ENCODE measurements at places on chromosomes 5 and 9.

GRCh38 chr5:132667761-132668705 lies 5.8 kb upstream of the IL4 start:
- DNase-seq = no peak

GRCh38 chr9:116435706-116436105 lies 251.4 kb upstream of the TRIM32 start:
- DNase-seq = no peak

GRCh38 chr5:159240301-159240870 lies 22.7 kb upstream of the UBLCP1 start:
- no peak for DNase-seq

- peak; percentile 35 for DNase-seq
Measured at GRCh38 chr9:113876151-113876992, at the start of gene ZNF618. Gene ZNF618, plus strand, starts transcription at chr9:113876309. Its CDS starts 72 bp downstream, at chr9:113876381.

GRCh38 chr9:117437283-117437682 lies 22.4 kb upstream of the ASTN2 start:
- no peak for DNase-seq

- DNase-seq = no peak
Measured at GRCh38 chr5:81750308-81751008, 439 bp downstream of the SSBP2 start.

GRCh38 chr9:92528522-92528849 lies 7.3 kb downstream of the ECM2 start:
- no peak for DNase-seq

GRCh38 chr9:72394066-72394465 lies 29.1 kb upstream of the ZFAND5 start:
- no peak for DNase-seq

DNA sequence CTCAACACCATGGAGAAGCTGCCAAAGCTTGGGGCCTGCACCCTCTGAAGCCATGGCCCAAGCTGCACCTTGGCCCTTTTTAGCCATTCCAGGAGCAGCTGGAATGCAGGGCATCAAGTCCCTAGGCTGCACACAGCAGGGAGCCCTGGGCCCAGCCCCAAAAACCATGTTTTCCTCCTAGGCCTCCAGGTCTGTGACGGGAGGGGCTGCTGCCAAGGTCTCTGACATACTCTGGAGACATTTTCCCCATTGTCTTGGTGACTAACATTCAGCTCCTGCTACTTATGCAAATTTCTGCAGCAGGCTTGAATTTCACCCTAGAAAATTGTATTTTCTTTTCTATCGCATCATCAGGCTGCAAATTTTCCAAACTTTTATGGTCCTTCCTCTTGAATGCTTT lies 64.6 kb downstream of the ELOVL7 start:
- DNase-seq = no peak

GRCh38 chr9:72441848-72442607 lies 77.0 kb upstream of the ZFAND5 start:
- DNase-seq = no peak

DNA sequence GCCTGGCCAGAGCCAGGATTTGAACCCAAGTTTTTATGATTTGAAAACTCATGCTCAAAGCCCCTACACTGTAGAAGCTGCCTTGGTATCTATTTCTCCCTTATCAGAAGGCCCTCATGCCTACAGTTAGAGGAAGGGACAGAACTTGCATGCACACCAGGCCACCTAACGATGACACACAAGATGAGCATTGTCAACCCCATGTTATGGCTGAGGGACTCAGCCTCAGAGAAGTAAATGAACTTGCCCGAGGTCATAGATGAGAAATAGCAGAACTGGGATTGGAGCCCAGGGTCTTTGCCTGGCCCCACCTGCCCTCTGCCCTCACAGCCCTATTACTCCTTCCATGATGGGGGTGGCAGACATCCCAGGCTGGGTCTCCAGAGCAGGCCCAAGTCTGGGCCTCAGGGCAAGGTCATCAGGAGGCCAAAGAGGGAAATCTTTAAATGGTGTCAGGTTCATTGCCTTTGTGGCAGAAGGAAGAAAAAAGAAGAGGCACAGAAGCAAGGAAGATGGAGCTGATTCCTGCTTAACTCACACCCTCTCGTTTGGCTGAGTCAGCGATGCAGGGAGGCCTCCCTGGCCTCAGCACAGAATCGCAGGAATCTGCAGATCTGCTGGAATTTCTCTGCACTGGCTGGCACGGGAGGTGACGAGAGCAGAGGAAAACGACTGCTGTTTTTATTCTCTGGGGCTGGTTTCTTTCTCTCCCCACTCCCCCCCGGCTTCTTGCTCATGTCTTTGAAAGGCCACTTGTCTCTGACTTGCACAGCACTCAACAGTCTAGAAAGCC lies 20.6 kb upstream of the CRB2 start:
- DNase-seq = no peak

- no peak for DNase-seq
Measured at GRCh38 chr9:118954857-118955256, 414.4 kb downstream of the BRINP1 start.

GRCh38 chr5:66987949-66988838 lies 208.4 kb downstream of the CD180 start:
- no peak for DNase-seq

GRCh38 chr5:123170816-123171215 lies 81.8 kb downstream of the PRDM6 start:
- no peak for DNase-seq

DNA sequence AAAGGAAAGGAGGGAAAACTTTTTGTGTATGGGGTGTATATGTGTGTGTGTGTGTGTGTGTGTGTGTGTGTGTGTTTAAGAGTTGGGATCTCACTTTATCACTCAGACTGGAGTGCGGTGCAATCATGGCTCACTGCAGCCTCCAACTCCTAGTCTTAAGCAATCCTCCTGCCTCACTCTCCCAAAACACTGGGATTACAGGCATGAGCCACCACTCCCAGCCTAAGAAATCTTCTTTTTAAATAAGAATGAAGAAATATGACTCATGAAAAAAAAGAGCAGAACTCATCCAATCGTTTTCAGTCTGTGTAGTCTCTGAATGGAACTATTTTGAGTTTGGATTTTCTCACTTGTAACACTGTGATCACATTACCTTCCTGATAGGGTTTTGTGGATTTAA lies 601.5 kb downstream of the ACTL7B start:
- no peak for DNase-seq

GRCh38 chr9:137176302-137177182 lies 4.7 kb upstream of the TMEM210 start:
- no peak for DNase-seq

DNA sequence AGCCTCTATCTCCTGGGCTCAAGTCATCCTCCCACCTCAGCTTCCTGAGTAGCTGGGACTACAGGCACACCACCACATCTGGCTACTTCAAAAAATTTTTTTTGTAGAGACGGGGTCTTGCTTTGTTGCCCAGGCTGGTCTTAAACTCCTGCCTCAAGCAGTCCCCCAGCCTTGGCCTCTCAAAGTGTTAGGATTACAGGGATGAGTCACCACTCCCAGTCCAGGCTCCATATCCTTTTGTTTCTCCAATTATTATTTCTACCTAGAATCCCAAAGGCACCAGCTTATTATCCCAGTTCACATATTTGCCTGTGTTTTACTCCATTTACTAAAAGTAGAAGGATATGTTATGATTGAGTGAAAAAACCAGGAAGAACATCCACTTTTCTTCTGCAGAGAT lies 84.9 kb downstream of the TEK start:
- no peak for DNase-seq

DNA sequence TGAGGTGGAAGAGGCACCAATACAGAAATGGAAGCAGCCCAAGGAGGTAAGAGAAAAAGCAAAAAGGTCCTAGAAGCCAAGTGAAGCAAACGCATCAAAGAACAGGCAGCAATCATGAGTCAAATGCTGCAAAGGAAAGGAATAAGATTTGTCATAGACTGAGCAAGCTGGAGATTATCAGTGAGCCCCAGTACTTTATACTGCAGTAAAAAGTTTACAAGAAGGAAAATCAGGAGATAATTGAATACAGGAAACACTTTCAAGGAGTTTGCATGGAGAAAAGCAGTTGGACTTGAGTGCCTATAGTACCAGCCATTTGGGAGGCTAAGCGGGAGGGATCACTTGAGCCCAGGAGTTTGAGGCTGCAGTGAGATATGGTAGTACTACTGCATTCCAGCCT lies 7.2 kb upstream of the HAVCR1 start:
- DNase-seq = no peak

GRCh38 chr5:54769746-54770145 lies 215.6 kb downstream of the ESM1 start:
- no peak for DNase-seq

DNA sequence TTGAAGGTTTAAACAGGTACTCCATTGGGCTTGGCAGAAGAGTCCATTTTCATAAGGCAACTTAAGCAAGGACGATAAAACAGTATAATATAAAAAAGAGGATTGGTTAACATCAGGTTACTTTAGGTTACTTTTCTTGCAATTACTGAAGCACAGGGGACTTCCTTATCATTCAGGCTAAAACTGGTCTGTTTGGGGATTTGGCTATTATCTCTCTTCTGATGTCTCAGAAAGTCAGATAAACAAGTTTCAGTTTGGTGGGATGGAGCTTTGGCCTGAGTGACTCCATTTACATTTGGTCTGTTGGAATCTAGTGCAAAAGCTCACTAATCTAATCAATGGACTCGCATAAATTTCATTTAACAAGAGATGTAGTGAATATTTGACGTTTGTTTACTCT lies 8.0 kb downstream of the GAPT start:
- no peak for DNase-seq

DNA sequence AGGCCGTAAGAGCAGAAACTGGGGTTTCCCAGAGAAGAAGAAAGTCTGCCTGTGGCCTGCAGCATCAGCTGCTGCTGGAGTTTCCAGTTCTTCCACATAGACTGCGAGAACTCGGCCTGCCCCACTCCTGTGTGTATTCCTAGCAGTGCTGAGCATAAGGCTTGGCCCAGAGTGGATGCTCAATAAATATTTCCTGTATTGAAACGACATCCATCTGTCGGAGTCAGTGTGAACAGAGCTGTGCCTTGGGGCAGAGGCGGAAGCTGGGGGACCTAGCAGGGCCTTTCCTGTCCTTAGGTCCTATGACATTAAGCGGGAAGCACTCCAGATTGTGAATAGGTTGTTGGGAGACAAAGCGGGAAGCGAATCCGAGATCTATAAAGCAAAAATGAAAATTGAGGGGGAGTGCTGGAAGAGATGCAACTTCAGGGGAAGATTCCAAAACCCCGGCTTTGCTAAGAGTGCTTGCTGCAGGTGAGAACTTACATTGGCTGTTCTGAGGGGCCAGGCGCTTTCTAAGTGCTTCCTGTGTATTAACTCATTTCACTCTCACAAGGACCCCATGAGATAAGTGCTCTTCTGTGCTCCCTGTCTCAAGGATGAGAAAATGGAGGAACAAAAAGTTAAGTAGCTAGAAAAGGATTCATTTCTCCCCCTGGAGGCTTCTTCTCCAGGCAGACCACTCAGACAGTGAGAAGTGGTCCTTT lies 76.1 kb upstream of the CXCL14 start:
- no peak for DNase-seq

DNA sequence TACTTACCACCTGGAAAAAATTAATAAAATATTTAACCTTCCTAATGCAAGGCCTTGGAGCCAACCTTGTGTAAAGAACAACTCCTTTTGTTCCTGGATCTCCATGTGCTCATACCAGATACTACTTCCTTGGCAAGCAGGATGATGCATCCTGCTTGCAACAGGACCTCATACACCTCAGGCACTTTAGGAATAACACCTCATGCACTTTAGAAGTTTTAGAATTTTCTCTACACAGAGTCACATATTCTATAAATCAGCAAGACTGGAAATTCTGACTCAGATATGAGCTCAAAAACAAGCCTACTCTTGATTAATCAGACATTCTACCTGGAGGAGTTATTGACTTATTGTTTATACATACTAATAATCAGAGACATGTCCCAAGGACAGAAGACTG lies 209.6 kb upstream of the CDH10 start:
- DNase-seq = no peak

- no peak for DNase-seq
Measured at GRCh38 chr5:6847870-6848269, 134.6 kb downstream of the TENT4A start.

- no peak for DNase-seq
Measured at GRCh38 chr9:134730761-134731496, 89.3 kb downstream of the COL5A1 start.

DNA sequence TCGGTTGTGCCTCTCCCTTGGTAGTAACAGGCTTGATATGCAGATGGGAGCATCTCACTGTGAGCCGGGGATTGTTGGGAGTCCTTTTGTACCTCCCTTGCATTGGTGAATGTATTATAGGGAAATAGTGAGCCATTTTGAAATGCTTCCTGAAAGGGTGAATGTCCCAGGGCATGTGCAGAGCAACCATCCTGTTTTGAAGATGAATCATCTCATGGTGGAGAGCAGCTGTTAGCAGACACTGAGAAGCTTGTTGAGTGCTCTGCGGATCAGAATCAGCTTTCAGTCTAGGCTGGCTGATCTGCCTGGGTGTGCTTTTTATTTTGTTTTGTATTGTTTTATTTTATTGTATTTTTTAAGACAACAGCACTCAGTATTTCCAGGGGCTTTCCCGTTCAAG lies 29.7 kb downstream of the SLC36A1 start:
- DNase-seq = no peak

DNA sequence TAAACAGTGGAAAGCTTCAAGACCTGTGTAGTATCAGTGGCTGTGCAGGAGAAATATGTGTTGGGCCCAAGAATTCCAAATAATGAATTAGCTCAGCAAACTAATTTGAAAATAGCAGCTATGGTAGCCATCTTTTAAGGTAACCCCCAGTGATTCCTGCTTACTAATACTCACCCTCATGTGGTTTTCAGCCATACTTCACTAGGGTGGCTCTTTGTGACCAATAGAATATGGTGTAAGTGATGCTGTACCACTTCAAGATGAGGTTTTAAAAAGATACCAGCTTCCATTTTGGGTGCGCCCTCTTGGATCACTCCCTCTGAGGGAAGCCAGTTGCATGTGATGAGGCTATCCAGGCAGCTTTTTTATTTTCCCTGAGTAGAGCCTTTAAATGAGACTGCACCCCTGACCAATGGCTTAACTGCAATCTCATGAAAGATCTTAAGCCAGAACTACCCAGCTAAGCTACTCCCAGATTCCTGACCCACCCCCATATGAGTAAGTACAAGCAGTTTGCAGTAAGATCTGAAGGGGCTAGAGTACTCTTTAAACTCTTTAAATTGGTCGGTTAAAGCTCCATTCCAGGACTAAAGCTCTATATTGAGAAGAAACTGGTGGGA lies 58.3 kb downstream of the UHRF2 start:
- no peak for DNase-seq

GRCh38 chr9:132461971-132462370 lies 52.0 kb downstream of the CFAP77 start:
- DNase-seq = no peak

GRCh38 chr9:69019808-69020207 lies 5.9 kb upstream of the PRKACG start:
- no peak for DNase-seq

GRCh38 chr9:76519075-76519835 lies 60.3 kb downstream of the GCNT1 start:
- no peak for DNase-seq

DNA sequence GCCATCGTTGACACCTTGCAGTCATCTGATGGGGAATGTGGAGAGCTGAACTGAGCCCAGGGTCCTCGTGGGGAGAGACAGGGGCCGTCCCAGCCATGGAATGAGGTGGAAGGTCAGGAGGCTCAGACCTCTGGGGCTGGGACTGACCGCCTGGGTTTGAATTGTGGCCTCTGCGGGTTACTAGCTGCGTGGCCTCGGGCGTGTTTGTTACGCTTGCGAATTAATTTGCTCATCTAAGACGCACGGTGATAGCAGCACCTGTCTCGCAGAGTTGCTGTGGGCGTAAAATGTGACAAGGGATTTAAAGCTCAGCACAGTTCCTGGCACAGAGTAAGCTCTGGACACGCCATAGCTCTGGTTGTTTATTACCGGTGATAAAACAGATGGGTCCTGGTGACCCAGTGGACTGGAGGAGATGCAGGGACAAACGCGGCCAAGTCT lies 19.4 kb upstream of the DAB2IP start:
- no peak for DNase-seq

All from D721Med (cell line).